ENCODE measurements at places on chromosomes 12 and 14. TPM values are rescaled to one million over a fixed set of nuclear protein-coding genes. Genes with fewer than 3 reads are reported as not detected.
A peak's percentile ranks its signal among the peaks of the same experiment; 100 is the strongest.

DNA sequence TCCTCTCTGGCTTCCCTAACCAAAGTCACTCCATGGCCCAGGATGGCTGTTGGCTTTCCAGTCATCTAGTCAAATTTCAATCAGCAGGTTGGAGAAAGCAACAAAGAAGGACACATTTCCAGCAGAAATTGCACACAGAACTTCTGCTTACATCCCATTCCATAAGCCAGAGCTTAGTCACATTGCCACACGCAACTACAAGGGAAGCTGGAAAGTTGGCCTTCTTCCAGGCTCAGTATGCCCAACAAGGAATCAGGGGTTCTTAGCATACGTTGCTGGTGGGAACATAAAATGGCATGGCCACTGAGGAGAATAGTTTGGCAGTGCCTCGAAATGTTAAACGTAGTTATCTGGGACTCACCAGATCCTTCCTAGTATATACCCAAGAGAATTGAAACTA is 9.3 kb upstream of the APPL2 start:
- H3K36me3 ChIP-seq = peaks cover 9% of the 10 kb centered on the region
- no peak overlapping the region for H3K27ac ChIP-seq
- H3K27me3 ChIP-seq = no peaks in the 10 kb centered on the region
- no peaks in the 10 kb centered on the region for H3K4me1 ChIP-seq
- H3K4me3 ChIP-seq = no peak overlapping the region

DNA sequence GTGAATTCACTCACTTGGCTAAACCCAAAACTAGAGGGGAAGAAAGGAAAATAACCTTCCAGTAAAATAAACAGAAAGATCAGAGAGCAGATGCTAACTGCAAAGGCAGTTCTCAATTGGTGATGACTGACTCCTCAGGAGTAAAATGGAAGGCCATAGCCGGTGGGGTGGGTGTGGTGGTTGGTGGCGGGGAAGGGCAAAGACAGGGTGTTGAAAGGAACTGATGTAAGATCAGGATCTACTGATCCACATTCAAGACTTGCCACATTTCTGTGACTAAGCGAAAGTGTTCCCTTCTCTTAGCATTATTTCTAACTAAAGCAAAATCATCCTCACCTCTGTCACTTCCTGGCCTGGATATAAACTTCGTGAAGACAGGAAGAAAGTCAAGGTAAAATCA is 26.3 kb upstream of the TC2N start:
- no peak overlapping the region for H3K27ac ChIP-seq
- H3K36me3 ChIP-seq = no peaks in the 10 kb centered on the region
- DNase-seq = no peak

The CLEC1A gene
- not detected for total RNA-seq

DNA sequence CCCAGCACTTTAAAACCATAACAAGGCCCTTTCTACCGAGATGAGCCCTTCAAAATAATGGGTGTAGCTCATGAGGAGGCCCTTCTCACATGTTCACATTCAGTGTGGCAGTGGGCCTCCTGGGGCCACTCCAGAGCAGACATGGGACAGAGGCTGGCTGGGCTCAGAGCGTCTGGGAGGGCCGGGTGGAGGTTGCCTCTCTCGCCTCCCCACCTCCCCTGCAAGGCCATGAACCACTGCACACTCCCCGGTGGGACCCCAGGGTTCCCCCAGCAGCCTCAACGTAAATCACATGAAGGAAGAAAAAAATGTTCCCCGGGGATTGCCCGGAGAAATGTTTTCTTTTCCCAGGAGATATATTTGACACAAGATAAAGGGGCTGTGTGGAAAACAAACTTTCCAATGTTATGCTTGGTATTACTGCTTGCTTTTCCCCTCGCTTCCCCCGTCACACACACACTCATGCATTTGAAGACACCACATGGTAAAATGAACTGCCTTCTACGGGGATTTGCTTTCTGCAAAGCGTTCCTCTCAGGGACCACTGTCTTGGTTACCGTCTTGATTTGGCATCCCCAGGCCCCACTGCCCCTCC is 190.7 kb upstream of the CCND2 start:
- no peak for DNase-seq
- H3K36me3 ChIP-seq = peaks cover 12% of the 10 kb centered on the region
- no peak overlapping the region for H3K4me3 ChIP-seq
- no peaks in the 10 kb centered on the region for H3K4me1 ChIP-seq
- H3K27ac ChIP-seq = no peak overlapping the region

DNA sequence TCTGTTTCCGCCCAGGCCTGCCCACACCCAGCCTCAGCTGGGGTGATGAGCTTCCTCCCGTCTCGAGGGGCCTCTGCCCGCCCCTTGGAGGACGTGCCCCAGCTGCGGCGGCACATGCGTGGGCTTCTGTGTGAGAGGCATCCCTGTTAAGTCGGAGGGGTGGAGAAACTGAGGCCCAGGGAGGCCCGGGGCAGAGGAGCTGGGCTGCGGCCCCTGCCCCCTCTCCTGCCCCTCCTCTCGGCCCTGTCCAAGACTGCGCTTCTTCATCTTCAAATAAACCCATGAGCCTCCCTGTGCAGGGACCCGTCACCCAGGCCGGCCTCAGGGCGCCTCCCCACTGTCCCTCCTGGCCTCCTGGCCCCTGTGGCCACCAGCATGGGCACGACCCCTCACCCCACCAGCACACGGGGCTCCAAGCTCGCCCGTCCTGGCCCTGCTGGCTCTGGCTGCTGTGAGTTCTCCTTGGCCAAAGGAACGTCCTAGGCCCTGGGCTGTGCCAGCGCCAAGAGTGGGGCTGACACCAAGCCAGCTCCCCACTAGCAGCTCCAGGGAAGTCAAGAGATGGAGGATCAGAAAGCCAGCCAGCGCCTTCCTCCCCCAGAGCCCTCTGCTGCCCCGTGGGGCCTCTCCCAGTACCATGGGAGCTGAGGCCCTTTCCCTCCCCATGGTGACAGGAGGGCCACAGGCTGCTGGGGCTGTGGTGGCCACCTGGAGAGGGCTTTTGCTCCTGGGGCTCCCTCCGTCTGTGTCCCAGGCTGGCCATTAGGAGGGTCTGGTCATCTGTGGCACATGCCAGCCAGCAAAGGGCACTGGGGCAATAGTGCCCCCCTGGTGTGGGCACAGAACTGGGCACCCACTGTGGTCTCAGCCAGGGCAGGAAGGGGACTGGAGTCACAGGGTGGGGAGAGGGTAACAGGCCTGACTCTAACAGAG is 180.4 kb downstream of the KIF26A start:
- H3K27ac ChIP-seq = no peak overlapping the region
- H3K27me3 ChIP-seq = no peaks in the 10 kb centered on the region
- H3K36me3 ChIP-seq = no peaks in the 10 kb centered on the region
- H3K4me1 ChIP-seq = no peaks in the 10 kb centered on the region
- peak; percentile 8 for DNase-seq

The PCED1B gene
- 0.27 TPM for total RNA-seq

The CNPY2 gene
- total RNA-seq = 141 TPM

- H3K27me3 ChIP-seq = peaks cover 5% of the 10 kb centered on the region
- H3K27ac ChIP-seq = no peak overlapping the region
- peaks cover 3% of the 10 kb centered on the region for H3K36me3 ChIP-seq
- DNase-seq = no peak
Observed at GRCh38 chr14:55975281-55975910, 142.8 kb upstream of the PELI2 start.

GRCh38 chr12:123389560-123390351 is 5.8 kb downstream of the KMT5A start:
- peak overlapping the region; percentile 64 for H3K27ac ChIP-seq
- peaks cover 20% of the 10 kb centered on the region for H3K27me3 ChIP-seq
- H3K4me1 ChIP-seq = peaks cover 10% of the 10 kb centered on the region
- peak overlapping the region; percentile 95 for H3K4me3 ChIP-seq

The RBP5 gene
- 1.2 TPM for total RNA-seq

DNA sequence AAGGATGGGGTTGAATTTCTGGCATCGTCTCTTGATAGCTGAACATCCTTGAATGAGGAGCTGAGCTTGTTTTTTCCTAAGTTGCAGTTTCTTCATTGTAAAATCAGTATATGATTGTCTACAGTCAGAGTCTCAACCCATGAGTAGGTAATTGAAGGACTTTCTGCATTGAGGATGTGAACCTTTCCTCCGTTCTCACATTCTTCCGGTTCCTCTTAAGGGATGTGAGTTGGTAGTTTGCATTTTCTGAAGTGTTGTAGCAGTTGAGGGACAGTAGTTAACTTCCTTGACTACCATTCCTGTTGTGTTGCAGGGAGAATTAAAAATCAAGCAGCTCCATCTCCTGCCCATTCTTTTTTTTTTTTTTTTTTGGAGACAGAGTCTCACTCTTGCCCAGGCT is 19.1 kb downstream of the TPCN1 start:
- H3K4me3 ChIP-seq = no peak overlapping the region
- H3K4me1 ChIP-seq = peaks cover 30% of the 10 kb centered on the region
- no peak for DNase-seq
- peak overlapping the region; percentile 34 for H3K27ac ChIP-seq

GRCh38 chr12:2288471-2288870 is 235.7 kb downstream of the CACNA1C start:
- H3K4me3 ChIP-seq = no peak overlapping the region
- peaks cover 10% of the 10 kb centered on the region for H3K27me3 ChIP-seq
- no peak for DNase-seq
- no peaks in the 10 kb centered on the region for H3K36me3 ChIP-seq
- H3K4me1 ChIP-seq = peaks cover 43% of the 10 kb centered on the region
- H3K27ac ChIP-seq = peak overlapping the region; percentile 21

The KNTC1 gene
- 34.0 TPM for total RNA-seq

- no peak overlapping the region for H3K4me3 ChIP-seq
- DNase-seq = no peak
- no peak overlapping the region for H3K27ac ChIP-seq
- no peaks in the 10 kb centered on the region for H3K4me1 ChIP-seq
Observed at GRCh38 chr12:128726886-128727285, 96.9 kb downstream of the SLC15A4 start.

DNA sequence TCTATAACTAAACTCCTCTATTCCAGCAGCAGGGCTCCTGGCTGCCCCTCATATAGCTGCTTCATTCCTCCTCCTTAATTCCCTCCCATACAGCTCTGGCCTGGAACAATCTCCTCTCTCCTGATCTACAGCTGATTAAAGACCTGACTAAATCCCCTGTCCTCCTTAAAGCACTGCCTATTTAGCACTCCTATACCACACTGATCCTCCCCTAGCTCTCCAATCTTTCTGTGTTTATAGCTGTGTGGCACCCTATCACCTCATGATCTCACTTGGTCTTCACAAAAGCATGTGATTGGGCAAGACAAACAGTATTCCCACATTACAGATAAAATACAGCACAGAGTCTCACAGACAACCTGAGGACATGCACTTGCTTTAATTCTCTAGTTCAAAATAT is 17.4 kb downstream of the FMNL3 start:
- H3K4me1 ChIP-seq = peaks cover 6% of the 10 kb centered on the region
- H3K27me3 ChIP-seq = peaks cover 3% of the 10 kb centered on the region
- DNase-seq = no peak
- no peaks in the 10 kb centered on the region for H3K36me3 ChIP-seq

The KLHDC1 gene
- total RNA-seq = 0.98 TPM

GRCh38 chr12:388541-389141 is 479 bp downstream of the KDM5A start:
- DNase-seq = peak; percentile 33
- H3K36me3 ChIP-seq = no peaks in the 10 kb centered on the region
- peaks cover 12% of the 10 kb centered on the region for H3K4me1 ChIP-seq
- H3K27me3 ChIP-seq = peaks cover 10% of the 10 kb centered on the region
- H3K4me3 ChIP-seq = peak overlapping the region; percentile 95

The OR4E2 gene
- not detected for total RNA-seq

DNA sequence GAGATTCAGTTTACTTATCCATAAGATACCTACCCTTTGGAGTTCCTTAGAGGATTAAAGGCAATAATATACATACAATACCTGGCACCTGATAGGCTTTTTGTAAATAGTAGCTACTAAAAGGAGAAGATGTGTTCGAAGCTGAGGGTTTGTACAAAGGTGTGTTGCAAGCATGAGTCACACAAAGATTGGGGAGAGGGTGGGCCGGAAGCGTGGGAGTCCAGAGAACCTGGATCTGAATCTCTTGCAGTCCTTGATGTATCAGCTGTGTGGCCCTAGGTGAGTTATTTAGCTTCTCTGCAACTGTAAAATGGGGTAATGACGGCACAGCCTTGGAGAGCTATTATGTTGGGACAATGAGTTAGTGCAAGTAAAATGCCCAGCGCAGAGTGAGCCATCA is 61.6 kb upstream of the PSMC1 start:
- no peak overlapping the region for H3K4me3 ChIP-seq
- H3K27ac ChIP-seq = no peak overlapping the region
- no peak for DNase-seq
- H3K4me1 ChIP-seq = no peaks in the 10 kb centered on the region
- peaks cover 6% of the 10 kb centered on the region for H3K36me3 ChIP-seq

The SYNE2 gene
- total RNA-seq = 81.7 TPM

The CLEC6A gene
- total RNA-seq = not detected

- no peak overlapping the region for H3K27ac ChIP-seq
- no peak for DNase-seq
Observed at GRCh38 chr14:57863471-57863870, 2.4 kb downstream of the SLC35F4 start.

The LTBP2 gene
- 1.2 TPM for total RNA-seq

GRCh38 chr12:98421316-98421715 is 94.1 kb upstream of the TMPO start:
- peaks cover 18% of the 10 kb centered on the region for H3K4me1 ChIP-seq
- DNase-seq = no peak
- H3K36me3 ChIP-seq = no peaks in the 10 kb centered on the region
- H3K27ac ChIP-seq = no peak overlapping the region
- no peak overlapping the region for H3K4me3 ChIP-seq

The SOCS4 gene
- total RNA-seq = 39.1 TPM

GRCh38 chr12:58009405-58010195 is 68.2 kb downstream of the ATP23 start:
- DNase-seq = no peak
- no peak overlapping the region for H3K4me3 ChIP-seq
- H3K4me1 ChIP-seq = no peaks in the 10 kb centered on the region

The SYNE3 gene
- total RNA-seq = 7.1 TPM

DNA sequence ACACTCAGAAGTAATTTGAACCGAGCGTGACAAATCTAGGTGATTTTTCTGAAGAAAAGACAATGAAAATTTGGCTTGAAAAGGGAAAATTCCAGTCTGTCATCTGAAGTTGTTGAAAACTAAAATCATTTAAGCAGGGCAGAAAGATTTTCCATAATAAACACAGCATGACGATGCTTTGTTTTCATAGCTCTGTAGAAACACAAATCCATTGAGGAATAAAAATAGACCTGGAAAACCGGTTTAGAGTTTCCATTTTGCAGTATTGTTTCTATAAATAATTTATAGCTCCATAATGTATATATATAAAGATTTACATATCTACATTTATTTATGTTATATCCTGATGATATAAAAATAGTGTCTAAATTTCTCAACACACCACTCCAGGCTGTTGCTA is 1918.5 kb upstream of the FLRT2 start:
- H3K27ac ChIP-seq = no peak overlapping the region
- H3K4me1 ChIP-seq = peaks cover 9% of the 10 kb centered on the region
- DNase-seq = no peak
- H3K27me3 ChIP-seq = peaks cover 2% of the 10 kb centered on the region

The SMARCD1 gene
- 152 TPM for total RNA-seq

All from glutamatergic neuron (in vitro differentiated cells).